ENCODE measurements at places on chromosomes 3 and 15.

GRCh38 chr3:13524979-13525669 is 23.8 kb upstream of the FBLN2 start:
- no peak for DNase-seq

DNA sequence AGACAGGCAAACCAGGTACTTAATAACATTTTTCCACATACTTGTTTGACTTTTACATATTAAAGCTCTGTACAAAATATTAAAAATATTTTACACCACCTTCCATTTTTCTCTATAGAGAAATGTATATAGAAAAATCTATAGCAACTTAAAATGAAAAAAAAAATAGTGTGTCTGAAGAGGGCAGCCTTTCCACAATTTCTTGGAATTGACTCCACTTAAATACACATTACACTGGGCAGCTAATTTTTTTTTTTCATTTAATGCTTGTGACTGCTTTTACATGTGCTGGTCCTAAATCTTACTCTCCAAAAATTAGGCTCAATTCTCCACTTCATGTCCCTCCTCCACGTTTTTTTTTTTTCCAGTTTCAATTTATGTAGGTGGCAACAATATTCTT is 427.0 kb upstream of the RBMS3 start:
- DNase-seq: no peak

- no peak for DNase-seq
Measured at GRCh38 chr3:35733341-35733740, 94.0 kb downstream of the ARPP21 start.

- no peak for DNase-seq
Measured at GRCh38 chr3:72996121-72996472, 514 bp upstream of the PPP4R2 start.

DNA sequence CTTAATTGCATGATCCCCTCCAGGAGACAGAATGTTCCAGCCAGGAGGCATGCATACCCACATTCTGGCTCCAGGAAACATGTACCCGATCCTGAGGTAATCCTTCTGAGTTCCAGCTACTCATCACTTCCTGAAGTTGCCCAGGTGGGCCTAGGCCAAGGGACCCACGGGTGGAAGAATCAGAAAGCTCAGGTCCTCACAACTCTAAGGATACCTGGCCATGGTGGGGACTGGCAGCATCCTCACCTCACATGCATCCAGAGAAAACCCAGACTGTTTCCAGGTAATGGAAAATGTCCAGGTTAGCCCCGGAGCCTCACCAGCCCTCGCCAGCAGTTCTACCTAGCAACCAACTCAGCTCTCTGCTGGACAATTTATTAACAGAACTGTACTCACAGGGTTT is 78.2 kb downstream of the DAPK2 start:
- no peak for DNase-seq

GRCh38 chr15:80557441-80558234 is 137.5 kb upstream of the ABHD17C start:
- no peak for DNase-seq

DNA sequence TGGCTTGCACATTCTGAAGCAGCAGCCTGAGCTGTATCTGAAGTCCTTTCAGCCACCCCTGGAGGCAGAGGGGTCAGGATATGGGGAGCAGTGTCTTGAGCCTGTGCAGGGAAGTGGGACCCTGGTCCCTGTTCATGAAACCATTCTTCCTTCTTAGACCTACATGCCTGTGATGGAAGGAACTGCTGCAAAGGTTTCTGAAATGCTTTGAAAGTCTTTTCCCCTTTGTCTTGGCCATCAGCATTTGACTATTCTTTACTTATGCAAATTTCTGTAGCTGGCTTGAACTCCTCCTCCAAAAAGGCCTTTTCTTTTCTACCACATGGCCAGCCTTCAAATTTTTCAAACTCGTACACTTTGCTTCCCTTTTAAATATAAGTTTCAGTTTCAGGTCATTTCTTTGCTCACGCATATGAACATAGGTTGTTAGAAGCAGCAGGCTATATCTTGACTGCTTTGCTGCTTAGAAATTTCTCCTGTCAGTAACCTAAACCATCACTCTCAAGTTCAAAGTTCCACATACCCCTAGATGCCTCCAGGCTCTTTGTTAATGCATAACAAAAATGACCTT is 62.3 kb downstream of the GALK2 start:
- no peak for DNase-seq

DNA sequence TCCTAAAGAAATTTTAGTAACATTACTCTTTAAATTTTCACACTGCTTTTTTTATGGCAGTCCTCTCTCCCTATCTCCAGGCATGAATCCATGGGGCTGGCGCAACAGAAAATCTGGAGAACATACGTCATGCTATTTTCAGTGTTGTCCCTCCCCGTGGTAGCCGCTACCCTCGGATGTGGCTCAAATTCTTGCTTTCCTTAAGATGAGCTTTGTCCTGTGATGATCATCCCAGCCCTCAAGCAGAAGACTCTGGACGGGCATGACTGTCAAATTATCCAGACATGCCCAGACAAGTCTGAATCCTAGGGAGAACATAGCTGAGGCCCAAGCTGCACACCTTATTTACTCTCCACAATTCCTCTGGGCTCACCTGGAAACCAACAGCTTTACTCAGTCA is 49.1 kb downstream of the FMN1 start:
- no peak for DNase-seq

- no peak for DNase-seq
Measured at GRCh38 chr3:156150434-156151066, 30.2 kb downstream of the KCNAB1 start.

- no peak for DNase-seq
Measured at GRCh38 chr3:90007778-90008499, 900.5 kb downstream of the EPHA3 start.

GRCh38 chr15:74564182-74564581 is 23.2 kb downstream of the ARID3B start:
- DNase-seq: no peak

GRCh38 chr3:53591646-53592045 is 97.2 kb downstream of the CACNA1D start:
- DNase-seq: no peak

GRCh38 chr15:47292638-47293190 is 424.6 kb upstream of the SEMA6D start:
- no peak for DNase-seq

DNA sequence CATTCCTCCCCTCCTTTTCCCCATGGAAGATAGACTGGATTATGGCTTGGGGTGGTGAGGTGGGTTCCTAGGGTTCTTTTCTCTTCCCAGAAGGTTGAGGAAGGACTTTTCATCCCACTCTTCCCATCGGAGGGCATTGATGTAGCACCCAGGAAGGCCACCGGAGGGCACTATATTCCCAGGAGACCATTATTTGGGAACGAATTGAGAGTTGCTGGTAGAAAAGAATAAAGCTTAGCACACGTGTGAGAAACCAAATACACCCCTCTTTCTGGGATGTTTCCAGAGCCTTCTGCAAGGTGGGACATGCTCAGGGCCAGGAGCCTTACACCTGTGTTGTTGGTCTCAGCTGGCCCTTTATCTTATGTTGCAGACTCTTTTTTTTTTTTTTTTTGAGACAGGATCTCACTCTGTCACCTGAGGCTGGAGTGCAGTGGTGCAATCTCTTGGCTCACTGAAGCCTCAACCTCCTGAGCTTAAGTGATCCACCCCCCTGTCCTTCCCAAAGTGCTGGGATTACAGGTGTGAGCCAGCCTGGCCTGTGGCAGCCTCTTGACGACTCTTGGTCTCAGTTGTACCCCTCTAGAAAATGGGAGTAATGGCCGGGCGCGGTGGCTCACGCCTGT is 6.3 kb upstream of the CDC25A start:
- DNase-seq: no peak

DNA sequence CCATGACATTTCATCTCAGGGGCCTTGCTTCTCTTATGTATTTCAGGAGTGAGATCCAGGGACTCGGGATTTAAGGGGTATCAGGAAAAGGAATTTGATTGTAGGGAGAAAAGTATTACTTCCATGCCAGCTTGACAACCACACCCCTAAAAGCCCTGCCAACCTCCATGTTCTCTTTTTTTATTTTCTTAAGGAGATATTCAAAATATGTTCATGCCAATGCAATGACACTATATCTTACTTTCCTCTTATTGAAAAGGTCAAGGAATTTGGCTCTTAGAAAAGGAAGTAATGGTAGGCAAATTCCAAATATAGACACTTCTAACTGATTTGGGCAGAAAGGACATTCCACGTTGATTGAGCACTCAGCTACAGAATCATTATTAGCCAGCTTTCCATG is 407.5 kb upstream of the NECTIN3 start:
- DNase-seq: no peak

DNA sequence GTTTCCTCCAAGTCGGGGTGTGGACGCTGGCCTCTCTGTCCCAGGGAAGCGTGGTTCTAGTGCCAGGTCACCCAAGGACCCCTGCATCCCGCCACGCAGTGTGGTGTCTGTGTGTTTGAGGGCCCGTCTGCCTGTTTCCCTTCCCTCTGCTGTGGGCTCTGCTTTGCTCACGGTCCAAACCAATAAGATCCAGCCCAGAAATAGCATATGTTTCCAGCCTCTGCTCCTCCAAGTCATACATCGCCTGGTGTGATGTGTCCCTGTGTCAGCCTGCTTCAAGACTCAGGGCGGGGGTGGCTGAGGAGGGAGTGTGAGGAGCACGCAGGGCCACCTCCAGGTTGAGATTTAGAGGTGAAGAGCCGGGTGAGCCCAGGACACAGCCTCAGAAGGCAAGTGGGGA is 21.9 kb upstream of the RPL29 start:
- DNase-seq: no peak

DNA sequence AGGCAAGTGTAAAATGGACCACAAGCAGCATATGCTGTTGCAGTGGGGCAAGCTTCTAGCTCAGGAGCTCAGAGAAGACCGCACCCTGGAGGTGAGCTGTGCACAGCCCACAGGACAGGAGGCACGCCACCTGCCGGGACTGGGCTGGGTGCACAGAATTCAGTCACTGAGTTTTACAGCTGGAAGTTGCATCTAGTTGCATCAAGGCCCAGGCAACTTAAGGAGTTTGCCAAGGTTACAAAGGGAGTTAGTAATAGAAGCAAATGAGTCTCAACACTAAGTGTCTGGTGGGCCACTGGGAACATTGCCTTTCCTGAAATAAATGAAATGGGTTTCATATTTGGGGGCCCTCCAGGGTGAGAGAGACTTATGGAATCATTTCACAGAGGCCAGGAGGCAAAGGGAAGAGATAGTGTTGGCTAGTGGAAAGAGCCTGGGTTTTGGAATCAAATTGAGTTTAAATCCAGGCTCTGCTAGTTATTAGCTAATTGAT is 36.0 kb upstream of the TIMP4 start:
- peak; percentile 77 for DNase-seq

- DNase-seq: no peak
Measured at GRCh38 chr15:59194639-59195325, 11.9 kb upstream of the LDHAL6B start.

GRCh38 chr3:174873832-174874657 is 14.9 kb downstream of the NAALADL2 start:
- DNase-seq: no peak

- DNase-seq: no peak
Measured at GRCh38 chr15:47377465-47377864, 339.8 kb upstream of the SEMA6D start.

GRCh38 chr3:168881804-168882203 is 781.7 kb downstream of the MECOM start:
- DNase-seq: no peak

GRCh38 chr3:53227993-53228885 is 27.6 kb downstream of the TKT start:
- no peak for DNase-seq

DNA sequence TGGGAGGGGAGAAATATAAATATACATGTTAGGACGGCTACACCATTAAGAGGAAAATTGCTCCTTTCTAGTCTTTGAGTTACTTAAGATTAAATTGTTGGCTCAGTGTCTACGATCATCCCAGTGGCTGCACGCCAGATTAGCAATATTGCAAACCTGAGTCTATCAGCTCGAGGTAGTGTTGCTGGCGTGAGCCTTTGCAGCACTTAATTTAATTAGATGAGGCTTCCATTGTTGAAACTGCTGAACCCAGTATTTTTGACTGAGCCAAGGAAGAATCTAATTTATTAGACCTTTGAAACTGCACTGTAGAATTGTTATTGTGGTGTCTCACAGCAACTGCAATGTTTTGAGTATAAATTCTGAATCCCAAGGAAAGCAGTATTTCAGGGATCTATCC is 782.4 kb upstream of the ROBO1 start:
- no peak for DNase-seq

DNA sequence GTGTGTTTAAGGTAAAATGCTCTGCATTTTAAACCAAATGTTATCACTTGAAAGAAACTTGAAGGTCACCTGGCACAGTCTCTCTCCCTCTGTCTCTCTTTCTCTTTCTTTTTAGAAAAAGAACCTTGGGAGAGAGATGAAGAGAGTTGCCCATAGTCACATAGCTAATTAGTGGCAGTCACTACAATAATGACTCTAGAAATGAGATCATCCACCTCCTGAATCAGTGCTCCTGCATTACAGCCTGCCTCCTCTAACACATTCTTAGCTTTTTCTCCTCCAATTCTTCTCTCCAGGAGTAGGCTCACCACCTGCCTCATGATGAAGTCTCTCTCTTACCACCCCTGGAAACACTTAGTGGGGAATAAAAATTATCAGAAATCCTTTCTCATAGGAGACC is 2.5 kb downstream of the MYH15 start:
- DNase-seq: no peak

DNA sequence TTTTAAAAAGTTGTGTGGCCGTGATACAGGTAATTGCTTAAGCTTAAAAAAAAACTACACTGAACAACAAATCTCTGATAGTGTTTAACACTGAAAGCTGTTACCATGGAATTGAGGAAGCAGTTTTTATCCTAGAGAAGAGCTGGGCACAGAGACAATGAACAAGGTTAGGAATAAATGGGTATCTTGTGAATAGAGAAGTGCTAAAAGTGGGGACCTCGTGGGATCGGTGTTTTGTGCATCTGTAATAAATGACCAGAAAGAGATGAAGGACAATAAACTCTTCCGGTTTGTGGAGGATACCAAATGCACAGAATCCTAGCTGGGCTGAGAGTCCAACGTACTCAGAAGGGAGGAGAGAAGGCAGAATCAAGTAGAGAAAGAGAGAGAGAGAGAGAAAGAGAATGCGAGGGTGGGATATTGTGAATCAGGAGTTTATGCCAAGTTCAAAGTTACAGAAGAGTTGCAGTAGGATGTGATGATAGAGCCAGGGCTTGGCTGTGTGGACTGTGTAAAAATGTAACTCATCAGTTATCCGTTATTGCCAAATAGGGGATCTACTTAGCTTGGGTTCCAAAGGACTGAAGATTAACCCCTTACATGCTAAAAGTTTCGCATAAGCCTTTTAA is 148.9 kb downstream of the IL20RB start:
- DNase-seq: no peak

DNA sequence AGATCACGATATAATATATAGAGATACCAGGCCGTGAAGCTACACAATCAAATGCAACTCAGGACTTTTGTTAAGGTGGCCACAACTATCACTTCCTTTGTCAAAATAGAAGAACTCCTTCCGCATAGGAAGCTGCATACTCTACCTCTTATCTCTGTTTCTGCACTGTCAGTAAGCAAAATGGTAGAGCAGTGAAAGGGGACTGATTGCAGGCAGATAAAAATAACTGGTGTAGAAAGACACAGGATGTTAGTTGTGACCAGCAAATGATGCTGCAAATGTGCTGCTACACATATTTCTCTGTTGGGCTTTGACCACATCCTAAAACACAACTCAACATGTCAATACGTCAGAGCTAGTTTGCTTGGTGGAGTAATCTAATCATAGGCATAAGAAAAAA is 16.3 kb upstream of the TRAT1 start:
- DNase-seq: peak; percentile 15
